ENCODE measurements at places on chromosomes 5 and 9.

GRCh38 chr9:14899042-14899814, 11.0 kb downstream of the FREM1 start:
- DNase-seq: no peak

DNA sequence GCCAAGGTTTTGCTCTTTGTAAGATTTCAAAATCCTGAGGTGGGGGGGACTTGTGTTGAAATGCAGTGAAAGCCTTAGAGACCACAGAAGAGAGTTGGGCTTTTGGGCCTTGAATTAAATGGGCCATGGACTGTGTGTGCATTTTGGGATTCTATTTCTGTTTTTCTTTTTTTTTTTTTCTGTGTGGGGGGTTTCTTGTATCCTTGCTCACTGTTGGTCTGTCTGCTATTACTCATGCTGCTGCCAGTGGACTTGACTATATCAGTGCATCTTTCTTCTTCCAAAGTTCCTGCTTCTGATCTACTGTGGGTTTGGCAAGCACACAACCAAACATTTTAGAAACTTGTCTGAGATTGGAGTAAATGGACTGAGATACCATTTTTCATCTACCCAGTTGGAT, 344.9 kb downstream of the ARL15 start:
- DNase-seq: no peak

- DNase-seq: no peak
These were observed 164.0 kb upstream of the RAD23B start for GRCh38 chr9:107118863-107119624.

GRCh38 chr9:100204796-100205195, 105.8 kb downstream of the INVS start:
- no peak for DNase-seq

DNA sequence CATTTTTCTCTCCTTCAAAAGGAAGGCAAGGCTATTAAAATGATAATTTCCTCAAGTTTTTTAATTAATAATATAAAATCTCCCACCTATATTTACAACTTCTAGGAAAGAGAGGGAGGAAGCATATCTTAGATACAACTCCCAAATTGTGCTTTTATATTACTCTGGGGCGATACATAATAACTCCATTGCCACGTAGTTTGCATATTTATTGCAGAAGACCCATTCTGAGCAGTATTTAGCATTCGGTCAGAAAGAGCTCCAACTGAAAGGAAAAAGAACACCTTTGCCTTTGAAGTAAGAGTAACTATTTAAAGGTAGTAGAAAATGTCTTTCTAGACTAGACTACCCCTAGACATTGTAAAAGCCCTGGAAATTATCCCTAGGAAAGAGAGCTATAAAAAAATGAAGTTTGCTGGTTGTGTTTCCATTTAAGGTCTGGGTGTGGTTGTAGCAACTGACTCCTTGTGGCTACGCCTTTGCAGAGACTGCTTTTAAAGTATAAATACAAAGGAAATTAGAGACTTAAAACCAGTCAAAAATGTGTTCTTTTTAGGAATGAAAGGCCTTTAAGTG, 566.1 kb downstream of the ZNF608 start:
- no peak for DNase-seq

DNA sequence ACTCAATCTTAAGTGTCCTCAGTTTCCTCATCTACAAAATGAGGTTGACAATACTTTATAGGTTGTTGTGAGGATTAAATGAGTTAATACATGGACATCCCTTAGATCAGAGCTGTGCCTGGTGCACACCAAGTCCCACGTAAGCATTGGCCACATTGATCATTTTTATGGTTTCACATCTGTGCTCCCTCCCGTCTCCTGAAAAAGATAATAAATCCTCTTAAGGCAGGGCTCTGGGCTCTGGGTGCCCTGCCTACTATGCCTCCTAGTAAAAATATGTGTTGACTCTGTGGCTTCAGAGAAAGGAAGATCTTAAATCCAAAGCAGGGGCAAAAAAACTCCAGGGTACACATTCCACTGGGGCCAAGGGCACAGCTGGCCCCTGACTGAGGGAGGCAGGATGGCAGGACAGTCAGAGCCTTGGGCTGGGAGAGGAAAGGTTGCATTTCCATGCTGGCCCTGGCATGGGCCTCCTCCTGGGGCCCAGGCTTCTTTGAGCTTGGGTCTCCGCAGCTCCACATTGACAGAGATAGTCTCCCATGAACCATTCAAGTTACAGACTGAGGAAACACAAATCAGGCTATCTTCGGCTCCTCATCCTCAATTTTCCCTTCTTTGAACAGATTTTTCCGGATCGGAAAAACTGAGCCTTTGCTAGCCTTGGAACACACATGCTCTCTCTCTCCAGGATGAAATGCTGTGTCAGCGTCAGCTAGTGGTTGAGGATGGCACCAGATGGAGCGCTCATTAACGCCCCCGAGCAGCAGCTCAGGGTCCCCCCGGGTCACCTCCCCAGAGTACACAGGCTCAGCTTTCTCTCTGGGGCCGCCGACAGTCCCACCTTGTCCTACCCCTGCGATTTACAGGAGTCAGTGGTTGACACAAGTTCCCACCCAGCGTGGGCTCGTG, 22.4 kb upstream of the KIF12 start:
- DNase-seq: no peak

DNA sequence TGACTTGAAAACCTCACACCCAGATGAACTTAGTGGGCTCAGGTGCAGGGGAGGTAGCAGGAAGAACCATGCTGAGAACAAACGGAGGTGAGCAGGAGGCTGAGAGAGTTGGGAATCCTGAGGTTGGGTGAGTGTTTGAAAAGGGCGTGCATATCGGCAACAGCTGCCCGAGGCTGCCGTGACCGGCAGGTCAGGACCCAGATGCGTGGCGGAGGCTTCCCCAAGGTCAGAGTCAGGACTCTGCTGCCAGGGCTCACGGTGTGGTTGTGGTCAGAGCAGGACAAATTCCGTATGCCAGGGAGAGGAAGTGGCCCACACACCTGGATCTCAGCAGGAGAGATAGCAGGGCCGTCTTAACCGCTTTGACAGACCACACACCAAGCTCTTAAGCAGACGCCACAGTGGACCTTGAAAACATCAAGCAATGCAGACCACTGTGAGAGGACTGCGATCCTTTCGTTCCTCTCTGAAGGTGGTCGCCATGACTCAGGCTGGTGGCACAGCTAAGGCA, 43.1 kb downstream of the ADAMTS16 start:
- no peak for DNase-seq

DNA sequence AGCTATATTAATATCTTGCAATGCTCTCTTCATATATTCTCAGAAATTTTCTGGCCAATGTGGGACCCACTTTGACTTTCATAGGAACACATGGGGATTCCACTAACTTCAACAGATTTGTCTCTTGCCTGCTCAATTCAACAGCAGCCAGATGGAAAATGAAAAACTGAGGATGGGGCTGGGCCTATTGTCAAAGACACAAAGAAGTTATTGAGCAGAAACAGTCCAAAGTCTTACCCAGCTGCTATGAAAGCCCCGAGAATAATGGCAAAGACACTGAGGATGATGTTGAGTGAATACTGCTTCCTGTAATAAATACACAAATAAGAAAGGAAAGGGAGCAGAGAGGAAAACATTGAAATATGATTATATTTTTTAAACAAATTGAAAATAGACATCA, 32.6 kb downstream of the SLC35D2 start:
- DNase-seq: no peak

DNA sequence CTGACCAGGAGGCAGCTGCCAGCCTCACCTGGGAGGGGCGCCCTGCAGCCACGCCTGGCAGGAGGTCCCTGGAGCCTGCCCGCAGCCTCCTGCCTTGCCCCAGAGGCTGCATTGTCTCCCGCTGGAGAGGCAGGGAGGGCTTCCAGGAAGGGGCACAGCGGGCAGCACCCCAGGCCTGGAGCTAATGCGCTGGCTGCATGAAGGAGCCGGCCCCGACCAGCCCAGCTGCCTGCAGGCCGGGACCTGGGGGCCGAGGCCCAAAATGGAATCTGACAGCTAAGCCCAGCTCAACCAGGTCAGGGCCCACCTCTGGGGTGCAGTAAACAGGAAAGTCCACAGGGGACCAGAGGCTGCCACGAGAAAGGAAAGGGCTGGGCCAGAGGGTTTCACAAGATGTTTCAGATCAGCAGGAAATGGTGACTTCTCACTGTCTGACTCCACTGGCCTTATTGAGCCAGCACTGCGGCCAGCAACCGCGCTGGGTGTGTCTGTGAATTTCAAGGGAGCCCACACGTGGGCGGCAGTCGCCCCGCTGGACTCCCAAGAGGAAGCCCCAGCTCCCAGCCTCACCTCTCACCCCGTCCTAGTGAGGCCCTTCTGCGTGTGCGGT, 18.6 kb upstream of the NOTCH1 start:
- DNase-seq: no peak

Data from CD4-positive, alpha-beta T cell treated with Interleukin-15 for 4 hours (primary cell).